Stimulated activated CD4-positive, alpha-beta T cell treated with anti-CD3 and anti-CD28 coated beads, Interleukin-15, amount 100 ng/mL, for 24 hours (primary cell): ENCODE measurements at places on chromosomes 2 and 18.

- peak; percentile 8 for DNase-seq
Measured at GRCh38 chr2:59301466-59302402, 1060.6 kb upstream of the FANCL start.

GRCh38 chr18:79576686-79577351 lies 102.8 kb upstream of the CTDP1 start:
- DNase-seq = no peak

- DNase-seq = no peak
Measured at GRCh38 chr18:37584217-37584616, 18.6 kb upstream of the CELF4 start.

- no peak for DNase-seq
Measured at GRCh38 chr2:126771094-126771493, 115.1 kb downstream of the GYPC start.

GRCh38 chr2:216636551-216637450 lies 3.6 kb downstream of the IGFBP2 start:
- no peak for DNase-seq

- DNase-seq = no peak
Measured at GRCh38 chr2:39246382-39246980, 2.7 kb upstream of the CDKL4 start.

DNA sequence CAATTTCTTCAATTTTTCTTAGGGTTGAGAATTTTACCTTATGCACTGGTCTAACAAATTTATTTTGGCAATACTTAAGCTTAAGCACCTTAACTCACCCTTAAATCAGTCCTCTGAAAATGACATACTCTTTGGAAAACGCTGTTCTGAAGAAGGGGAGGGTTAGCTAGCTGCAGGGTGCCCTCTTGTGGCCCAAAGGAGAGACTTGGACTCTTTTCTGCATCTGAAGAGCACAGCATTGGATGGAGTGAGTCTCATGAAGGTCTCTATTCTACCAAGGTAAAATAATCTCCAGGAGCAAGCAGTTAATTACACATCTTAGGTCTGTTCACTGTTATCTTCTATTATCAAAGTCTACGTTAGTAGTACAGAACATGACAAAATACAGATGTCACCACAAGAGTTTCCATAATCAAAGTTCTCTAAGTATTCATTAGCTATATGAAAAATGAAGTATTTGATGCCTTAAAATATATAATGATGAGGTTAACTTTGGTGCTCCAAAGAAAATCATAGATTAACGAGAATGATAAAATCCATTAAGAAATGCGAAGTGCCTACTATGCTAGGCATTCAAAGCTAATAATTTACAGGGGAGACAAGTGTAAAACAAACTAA lies 24.4 kb downstream of the PUM2 start:
- DNase-seq = peak; percentile 57

DNA sequence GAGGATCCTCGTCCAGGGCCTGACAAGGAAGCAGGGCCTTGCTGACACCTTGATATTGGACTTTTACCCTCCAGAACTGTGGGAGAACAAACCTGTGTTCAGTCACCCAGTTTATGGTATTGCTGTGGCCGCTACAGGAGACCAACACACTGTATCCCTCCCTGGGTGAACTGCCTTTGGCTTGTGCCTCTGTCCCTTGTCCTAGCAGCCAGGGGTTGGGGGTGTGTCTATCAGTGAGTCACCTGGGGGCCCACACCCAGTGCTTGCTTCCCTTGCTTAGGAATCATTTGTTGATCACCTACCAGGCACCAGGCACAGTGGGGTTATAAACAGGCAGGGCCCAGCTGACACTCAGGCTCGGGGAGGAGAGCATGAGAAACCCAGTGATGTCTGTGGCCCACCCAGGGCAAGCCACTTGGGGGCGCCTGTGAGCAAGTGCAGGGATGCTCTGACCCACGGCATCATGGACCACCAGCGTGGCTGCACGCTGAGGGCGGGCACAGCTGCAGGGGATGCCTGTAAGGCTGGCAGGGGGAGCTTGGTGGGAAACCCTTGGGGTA lies 17.1 kb downstream of the TMEM185B start:
- peak; percentile 61 for DNase-seq

GRCh38 chr2:46329803-46330775 lies 32.9 kb downstream of the EPAS1 start:
- DNase-seq = no peak

GRCh38 chr18:26091047-26091630 lies 726 bp upstream of the SS18 start:
- no peak for DNase-seq

DNA sequence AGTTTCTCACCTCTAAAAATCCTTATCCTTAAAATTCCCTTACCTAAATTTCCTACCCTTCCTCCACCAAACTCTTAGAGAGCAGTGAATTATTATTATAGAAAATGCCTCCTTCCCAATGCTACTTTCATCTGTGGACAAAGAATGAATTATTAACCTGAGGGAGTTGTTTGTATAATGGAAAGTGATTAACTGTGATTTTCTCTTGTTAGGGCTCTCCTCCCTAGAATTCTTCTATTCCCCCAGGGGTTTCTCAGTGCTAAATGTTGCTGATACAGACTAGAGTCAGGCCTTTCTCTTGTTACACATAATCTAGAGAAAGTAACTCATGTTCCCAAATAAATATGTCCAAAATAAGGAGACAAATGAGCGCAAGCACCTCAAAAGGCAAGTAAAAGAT lies 23.3 kb downstream of the EPB41L5 start:
- no peak for DNase-seq

- no peak for DNase-seq
Measured at GRCh38 chr2:200756618-200757321, 54.9 kb upstream of the BZW1 start.

GRCh38 chr18:56789004-56789888 lies 138.1 kb downstream of the WDR7 start:
- DNase-seq = peak; percentile 43

DNA sequence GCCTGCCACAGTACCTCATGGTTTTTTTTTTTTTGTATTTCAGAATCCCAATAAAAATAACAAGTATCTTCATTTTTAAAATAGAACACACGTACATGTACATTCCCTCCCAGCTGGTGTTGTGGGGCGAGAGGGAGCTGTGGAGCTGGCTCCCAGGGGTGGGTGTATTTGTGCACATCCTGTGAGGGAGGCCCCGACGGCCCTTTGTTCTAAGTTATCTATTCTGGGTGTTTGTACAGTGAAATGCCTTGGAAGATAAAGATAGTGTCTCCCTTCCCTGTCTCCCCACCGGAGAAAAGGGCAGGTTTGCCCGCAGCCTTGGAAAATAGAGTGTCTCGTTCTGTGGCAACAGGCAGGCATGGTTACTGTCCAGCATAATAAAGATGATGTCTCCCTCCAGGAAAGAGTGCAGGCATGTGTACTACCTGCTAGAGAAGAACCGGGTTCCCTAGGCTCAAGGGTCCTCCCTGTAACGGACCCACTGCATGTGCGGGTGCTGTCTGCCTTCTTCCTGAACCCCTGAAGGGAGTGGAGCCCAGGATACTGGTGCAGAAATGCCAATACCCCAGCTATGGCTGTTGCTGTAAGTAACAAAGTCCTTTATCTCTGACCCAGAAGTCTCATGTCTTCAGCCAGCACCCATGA lies 12.1 kb upstream of the ALLC start:
- no peak for DNase-seq

DNA sequence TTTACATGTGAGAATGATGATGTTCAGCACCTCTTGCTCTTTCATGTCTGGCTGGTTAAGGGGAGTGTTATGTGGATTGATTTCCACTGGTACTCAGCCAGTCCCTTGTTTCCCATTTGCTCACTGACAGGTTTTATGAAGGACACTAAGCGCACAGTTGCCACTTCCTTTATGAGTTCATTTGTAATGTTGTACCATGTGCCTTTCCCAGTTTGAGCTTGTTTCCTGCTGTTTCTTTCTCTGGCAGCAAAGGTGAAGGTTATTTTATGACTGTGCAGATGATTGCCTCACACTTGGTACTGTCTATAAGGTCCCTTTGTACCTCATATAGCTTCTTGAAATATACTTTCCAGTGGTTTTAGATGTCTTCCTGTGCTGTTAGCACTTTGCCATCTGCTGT lies 1700.5 kb upstream of the TMEFF2 start:
- DNase-seq = no peak

GRCh38 chr2:138176862-138177439 lies 212.7 kb downstream of the HNMT start:
- no peak for DNase-seq

GRCh38 chr18:10037181-10037580 lies 123.4 kb downstream of the VAPA start:
- no peak for DNase-seq

DNA sequence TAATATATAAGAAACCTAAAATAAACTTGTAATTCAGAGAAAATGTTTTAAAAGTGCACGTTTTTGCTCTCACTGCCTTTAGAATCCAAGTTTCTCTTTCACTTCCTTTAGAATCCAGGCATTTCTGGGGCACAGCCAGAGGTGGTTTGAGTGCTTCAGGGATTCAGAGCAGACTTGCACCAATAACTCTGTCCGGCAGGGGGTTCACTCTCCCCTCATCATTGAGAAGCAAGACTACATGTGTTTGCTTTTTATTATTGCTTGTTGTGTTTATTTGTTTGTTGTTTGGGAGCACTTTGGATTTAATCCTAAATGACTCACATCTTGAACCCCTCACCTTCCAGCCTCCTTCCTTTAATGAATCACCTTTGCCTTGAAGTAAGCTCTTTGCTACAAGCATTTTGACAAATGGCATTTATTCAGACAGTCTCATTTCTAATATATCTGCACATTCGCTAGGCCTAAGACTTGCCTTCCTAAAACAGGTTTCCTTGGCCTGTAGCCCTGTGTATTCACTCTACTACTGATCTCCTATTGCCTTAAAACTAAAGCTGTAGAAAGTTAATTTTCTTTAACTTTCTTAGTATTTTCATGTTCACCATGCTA lies 233.5 kb upstream of the ATP5MC3 start:
- DNase-seq = peak; percentile 8

DNA sequence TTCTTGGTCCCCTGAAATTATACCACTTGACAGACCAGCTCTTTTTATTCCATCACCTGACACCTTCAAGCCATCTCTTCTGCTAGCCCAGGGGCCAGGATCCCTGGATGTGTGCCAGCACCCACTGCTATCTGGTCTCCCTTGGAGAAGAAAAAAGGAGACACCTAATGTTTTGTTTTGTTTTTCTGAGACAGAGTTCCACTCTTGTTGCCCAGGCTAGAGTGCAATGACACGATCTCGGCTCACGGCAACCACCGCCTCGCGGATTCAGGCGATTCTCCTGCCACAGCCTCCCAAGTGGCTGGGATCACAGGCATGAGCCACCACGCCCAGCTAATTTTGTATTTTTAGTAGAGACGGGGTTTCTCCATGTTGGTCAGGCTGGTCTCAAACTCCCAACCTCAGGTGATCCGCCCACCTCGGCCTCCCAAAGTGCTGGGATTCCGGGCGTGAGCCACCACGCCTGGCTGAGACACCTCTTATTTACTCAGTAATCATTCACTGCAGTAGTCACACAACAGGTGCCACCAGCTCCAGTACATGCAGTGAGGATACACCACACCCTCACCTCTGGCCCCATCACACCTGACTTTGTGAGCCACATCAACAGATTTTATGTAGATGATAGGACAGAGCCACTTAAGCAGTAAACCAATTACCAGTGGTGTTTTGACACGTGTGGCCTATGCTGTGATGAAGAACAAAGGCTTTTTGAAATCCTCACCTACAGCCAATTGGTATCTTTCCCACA lies 42.8 kb upstream of the PCBP1 start:
- DNase-seq = no peak

DNA sequence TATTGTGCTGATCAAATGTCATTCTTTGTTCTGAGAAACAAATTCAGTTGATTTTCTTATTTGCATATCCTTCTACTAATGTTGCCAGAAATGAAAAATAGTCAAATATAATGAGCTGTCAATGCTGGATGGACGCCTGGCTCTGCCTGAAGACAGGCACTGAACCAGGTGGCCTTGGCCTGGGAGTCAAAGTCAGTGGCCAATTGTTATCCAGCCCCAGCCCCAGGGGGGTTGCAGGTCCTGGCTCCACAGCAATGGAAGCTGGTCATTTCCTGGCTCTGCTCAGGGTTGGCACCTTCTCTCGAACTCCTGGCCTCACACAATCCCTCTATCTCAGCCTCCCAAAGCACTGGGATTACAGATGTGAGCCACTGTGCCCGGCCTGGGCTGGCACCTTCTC lies 176.8 kb upstream of the GLI2 start:
- no peak for DNase-seq
